ENCODE measurements at places on chromosomes 3 and 15.

- DNase-seq: no peak
Measured at GRCh38 chr3:3145831-3146230, 19.1 kb downstream of the TRNT1 start.

GRCh38 chr15:29925227-29926082 lies 103.2 kb upstream of the TJP1 start:
- DNase-seq: no peak

- peak; percentile 57 for DNase-seq
Measured at GRCh38 chr15:72230197-72231065, 559 bp downstream of the PKM start.

- DNase-seq: no peak
Measured at GRCh38 chr3:37961622-37962431, 28.8 kb upstream of the VILL start.

DNA sequence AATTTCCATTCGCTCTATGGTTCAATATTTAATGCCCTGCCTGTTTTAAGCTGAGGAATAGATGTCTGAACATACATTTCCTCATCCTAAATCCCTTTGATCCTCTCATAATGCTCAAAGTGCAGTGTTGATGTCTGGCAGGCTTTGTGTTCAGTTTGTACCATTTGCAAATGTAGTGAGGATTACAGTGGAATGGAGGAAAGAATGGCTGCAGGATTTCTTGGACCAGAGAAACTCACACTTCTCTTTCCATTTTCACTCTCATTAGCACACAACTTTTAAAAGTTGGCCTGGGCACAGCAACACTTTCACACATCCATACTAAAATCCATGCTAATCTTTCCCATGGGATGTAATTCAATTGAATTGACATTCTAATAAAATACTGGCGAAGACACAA lies 28.6 kb upstream of the THRB start:
- DNase-seq: no peak

DNA sequence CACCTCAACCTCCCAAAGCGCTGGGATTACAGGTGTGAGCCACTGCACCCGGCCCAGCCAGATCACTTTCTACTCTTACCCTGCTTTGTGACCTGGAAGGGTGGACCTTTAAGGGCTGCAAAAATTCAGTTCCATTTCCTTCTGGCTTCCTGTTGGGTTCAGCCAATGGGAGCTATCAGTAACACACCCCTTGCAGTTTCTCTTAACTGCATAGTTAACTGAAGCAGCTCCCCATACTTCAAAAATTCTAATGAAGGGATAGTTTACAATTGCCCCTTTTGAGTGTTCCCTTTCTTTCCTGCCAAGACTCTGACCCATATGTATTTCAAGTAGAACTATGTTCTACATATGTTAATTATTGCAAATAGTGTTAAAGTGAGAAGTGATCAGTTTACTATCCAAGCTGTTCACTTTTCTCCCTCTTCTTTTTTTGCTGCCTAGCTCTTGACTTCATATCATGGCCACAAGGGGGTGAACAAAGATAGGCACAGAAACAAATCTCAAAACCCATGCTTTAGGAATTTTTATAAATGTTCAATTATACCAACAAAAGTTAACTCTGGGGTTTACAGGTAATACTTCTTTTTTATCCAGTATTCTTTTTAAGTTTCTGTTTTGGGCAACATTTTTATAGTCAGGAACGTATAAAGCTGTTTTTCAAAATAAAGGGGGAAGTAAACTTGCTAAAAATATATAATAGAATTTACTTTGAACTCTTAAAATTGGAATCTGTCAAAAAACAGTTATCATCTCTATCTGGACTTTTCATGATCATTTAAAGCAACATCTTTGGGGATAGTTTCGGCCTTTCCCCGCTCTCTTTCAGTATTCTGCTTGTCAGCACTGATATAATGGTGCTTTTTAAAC lies 8.1 kb downstream of the PGBD4 start:
- no peak for DNase-seq

DNA sequence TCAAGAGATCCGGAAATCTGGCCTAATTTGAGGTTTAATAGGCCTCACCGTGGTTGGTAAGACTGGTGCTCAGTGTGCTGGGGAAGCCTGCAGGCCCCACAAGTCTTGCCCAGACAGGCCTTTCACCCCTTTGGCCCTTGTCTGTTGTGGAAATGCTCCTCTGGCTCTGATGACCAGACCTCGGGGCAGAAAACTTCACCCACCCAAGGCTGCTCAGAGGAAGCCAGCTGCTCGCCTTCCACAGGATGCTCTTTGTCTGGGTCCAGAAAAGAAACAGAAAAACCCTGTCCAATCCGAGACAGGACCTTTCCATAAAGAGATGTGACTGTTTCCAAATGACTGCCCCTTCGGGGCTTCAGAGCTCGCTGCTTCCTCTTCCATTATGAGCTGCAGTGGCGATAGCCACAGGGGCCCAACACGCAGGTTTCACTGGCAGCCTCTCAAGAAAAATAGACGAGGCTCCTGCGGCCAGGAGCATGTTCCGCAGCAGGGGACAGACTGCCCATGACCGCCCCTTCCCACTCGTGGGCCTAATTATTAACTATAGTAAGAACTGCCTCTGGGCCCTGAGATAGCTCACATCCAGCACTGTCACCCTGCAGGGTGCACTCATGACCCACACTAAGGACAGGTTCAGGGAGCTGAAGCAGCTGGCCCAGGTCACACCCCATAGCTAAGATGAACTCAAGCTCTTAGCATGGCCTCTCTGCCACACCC lies 6.8 kb upstream of the SNX22 start:
- DNase-seq: no peak

- DNase-seq: no peak
Measured at GRCh38 chr3:81799403-81799802, 38.0 kb upstream of the GBE1 start.

DNA sequence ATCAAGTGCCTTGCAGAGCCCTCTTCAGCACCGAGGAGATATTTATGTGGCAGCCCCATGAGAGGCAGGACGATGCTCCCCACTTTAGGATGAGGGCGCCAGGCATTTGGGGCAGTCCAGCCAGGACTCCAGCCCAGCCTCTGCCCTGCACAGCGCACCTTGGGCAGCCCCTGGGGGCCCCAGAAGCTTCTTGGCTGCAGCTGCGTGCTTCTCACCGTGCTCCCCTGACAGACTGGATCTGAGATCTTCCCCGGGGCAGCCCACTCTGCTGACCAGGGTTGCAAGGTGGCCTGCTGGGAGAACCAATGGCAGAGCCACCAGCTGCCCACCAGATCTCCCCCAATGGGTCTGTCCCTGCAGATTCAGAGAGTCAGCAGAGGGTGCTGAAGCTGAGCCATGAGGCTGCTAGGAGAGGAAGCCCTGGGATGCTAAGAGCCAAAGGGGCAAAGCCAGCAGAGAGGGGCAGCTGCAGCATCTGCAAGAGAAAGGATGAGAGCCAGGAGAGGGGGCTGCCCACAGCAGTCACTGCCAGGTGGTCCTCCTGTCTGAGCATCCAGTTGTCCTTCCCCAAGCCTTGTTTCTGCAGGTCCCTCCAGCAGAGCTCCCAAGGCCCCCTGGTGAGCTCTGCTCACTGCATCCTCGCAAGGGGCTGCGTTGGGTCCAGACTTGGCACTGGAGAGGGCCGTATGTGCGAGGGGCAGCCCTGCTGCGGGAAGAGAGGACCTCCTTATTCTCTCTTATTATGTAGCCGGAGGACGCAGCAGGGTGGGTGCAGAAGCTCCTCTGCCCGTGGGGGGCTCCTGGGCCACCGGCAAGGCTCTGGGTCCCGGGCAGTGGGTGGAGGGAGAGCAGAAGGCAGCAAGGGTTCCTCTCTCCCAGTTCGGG lies 14.7 kb upstream of the KLF13 start:
- no peak for DNase-seq

DNA sequence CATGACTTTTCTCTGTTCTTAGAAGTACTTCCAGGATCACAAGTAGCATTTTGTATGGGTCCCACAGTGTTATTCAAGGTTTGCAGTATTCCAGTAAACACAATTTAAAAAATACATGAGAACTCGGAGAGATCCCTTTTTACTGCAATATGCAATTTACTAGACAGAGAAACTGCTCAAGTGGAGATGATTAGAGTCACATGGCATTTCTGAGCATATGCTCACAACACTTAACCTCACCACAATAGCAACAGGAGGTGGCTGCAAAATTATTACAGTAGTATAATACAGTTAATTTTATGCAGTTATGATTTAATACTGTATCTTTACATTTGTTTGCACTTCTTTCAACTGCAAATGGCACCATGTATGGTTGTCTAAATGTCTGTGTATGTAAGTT lies 87.5 kb downstream of the PIK3CB start:
- no peak for DNase-seq

GRCh38 chr3:113805249-113805648 lies 33.3 kb upstream of the GRAMD1C start:
- no peak for DNase-seq

GRCh38 chr3:47273564-47273963 lies 9.0 kb downstream of the KIF9 start:
- no peak for DNase-seq

DNA sequence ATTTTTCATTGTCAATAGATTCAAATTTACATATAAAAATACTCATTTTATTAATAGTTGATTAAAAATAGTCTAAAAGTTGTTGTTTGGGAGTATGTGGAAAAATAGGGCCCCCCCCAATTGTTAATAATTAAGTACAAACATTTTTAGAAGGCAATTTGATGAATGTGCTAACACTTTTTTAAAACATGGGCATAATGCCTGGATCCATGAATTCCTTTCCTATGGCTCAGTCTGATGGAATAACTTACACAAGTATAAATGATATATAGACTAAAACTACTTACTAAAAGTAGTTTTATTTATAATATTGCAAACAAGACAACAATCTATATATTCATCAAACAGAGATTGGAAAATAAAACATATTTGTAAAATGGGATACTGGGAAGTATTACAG lies 247.2 kb upstream of the LRRN1 start:
- no peak for DNase-seq

GRCh38 chr15:52783929-52784798 lies 6.0 kb downstream of the ONECUT1 start:
- no peak for DNase-seq

GRCh38 chr3:70805061-70805889 lies 492.8 kb upstream of the MDFIC2 start:
- no peak for DNase-seq

DNA sequence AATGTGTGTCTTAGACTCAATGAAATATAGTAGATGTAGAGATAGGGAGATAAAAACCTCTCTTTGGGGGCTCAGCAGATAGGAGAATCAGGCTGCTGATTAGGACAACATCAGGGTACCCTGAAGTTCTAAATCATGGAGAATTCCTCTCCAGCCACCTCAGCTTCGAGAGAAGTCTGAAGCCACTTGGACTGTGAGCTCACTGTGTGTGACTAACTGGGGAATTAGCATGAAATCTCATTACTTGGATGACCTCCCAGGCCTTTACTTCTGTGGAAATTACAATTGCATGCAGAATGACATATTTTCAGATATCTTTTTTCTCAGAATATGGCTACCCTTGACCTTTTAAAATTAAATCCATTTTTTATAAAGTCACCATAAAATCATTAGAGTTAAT lies 128.0 kb upstream of the MRPL3 start:
- no peak for DNase-seq

DNA sequence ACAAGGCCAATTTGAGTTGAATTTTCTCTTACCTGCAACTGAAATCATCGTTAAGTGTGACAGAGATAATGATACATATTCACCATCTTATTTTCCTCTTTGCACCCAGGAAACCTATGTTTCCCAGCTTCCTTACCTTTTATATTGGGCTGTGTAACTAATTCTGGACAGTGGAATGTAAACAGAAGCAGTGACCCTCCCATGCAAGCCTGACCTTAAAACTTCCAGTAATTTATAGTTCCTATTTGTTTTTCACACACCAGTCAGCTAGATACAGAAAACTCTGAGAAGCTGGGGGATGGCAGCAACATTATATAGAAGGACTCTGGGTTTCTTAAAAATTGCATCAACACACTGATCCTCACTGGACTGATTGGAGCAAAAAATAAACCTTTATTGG lies 4.5 kb upstream of the ZNF280D start:
- no peak for DNase-seq

DNA sequence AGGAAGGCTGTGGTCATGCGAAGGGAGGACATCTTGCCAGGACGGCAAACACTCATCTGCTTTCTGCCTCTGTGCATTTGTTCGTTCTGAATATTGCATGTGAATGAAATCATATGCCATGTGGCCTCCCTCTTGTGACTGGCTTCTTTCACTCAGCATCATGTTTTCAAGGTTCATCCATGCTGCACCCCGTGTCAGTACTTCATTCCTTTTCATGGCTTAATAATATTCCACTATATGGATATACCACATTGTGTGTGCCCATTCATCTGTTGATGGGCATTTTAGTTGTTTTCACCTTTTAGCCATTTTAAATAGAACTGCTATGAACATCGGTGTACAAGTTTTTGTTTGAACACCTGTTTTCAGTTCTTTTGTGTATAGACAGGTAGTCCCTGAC lies 118.7 kb downstream of the GABRG3 start:
- no peak for DNase-seq

DNA sequence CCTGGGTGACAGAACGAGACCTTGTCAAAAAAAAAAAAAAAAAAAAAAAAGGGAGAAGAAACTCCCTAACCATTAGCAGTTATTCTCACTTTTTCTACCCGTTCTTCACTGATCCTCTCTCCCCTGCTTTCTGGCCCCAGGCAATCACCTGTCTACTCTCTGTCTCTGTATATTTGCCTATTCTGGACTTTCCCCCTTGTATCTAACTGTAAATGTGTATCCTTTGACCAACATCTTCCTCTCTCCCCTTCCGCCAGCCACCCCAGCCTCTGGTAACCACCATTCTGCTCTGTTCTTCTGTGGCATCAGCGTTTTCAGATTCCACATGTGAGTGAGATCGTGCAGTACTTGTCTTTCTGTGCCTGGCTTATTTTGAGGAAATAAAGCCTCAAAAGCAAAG lies 6.9 kb downstream of the CYFIP1 start:
- no peak for DNase-seq

- DNase-seq: no peak
Measured at GRCh38 chr15:63843901-63844317, 10.2 kb upstream of the HERC1 start.

GRCh38 chr3:52451237-52452083 lies 2.4 kb downstream of the TNNC1 start:
- DNase-seq: no peak

DNA sequence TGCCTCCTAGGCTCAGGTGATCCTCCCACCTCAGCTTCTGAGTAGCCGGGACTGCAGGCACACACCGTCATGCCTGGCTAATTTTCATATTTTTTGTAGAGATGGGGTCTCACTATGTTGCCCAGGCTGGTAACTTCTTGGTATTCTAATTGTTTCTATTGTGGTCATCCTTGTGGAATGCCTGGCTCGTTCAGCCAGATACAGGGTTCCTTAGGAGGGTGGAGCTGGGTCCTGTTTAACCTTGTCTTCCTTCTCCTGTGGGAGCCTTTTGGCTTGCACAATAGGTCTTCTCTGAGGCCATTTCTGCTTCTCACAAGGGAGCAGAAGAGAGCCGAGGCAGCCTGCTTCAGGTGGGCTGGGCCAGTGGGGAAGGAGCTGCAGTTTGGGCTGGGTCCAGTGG lies 15.7 kb downstream of the PLEKHO2 start:
- DNase-seq: no peak
